ENCODE measurements at places on chromosomes 1 and 21. TPM values are rescaled to one million over a fixed set of nuclear protein-coding genes. Genes with fewer than 3 reads are reported as not detected.
A peak's percentile ranks its signal among the peaks of the same experiment; 100 is the strongest.

NR5A2 gene
- 7.0 TPM for total RNA-seq

OR2M3 gene
- total RNA-seq: not detected

RAP1GAP gene
- total RNA-seq: 0.56 TPM

SLC2A5 gene
- total RNA-seq: not detected

HCRTR1 gene
- not detected for total RNA-seq

GRCh38 chr1:71964188-71964587, 318.2 kb downstream of the NEGR1 start:
- H3K36me3 ChIP-seq: no peaks in the 10 kb centered on the region
- DNase-seq: no peak
- H3K4me1 ChIP-seq: no peaks in the 10 kb centered on the region

- H3K27me3 ChIP-seq: peaks cover 13% of the 10 kb centered on the region
- H3K36me3 ChIP-seq: peaks cover 6% of the 10 kb centered on the region
These were observed 2.1 kb downstream of the C1orf21 start for GRCh38 chr1:184388971-184389370.

- no peaks in the 10 kb centered on the region for H3K36me3 ChIP-seq
- no peak overlapping the region for H3K27ac ChIP-seq
- H3K4me1 ChIP-seq: no peaks in the 10 kb centered on the region
- no peaks in the 10 kb centered on the region for H3K27me3 ChIP-seq
These were observed 40.8 kb upstream of the TP53BP2 start for GRCh38 chr1:223886516-223886921.

DNA sequence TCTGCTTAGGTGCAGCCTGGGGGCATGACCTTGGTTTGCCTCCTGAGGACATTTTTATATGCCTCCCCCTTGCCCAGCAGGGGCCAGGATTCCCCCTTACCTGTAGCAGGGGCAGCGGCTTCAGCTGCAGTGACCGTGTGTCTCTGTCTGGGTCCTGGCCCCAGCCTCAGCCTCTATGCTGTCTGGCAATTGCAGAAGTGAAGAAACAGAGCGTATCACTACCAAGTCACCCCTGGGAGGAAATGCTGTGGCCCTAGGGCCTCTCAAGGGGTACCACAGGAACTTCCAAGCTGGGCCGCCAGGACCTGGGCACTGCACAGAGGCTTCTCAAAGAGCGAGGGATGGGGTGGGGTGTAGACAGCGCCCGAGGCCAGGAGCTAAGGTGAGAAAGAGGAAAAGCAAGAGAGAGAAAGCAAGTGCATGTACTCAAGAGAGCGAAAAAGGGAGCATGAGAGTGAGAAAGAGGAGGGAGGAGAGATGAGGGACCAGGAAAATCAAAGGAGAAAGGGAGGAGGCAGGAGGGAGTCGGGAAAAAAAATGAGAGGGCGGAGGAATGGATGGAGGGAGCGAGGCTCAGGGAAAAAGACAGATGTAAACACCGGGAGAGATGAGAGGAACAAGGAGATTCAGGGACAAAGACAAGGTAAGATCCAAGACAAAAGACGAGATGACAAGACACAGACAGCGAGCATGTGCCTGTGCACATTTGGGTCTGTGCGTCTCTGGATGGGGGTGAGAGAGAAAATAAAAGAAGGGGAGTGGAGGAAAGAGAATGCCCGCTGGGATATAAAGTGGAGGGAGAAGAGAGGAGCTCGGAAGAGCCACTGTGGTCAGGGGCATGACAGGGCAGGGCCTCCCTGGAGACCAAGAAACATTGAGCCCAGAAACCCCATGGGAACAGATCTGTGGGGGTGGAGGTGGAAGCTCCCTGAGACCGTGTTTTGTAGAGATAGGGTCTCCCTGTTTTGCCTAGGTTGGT, at the start of gene PTAFR:
Gene PTAFR (minus strand): TSS at position 199 of the 979 bp plus-strand sequence. CDS start 25,669 bp downstream, outside the sequence.
- DNase-seq: no peak
- H3K4me3 ChIP-seq: no peak within 1 kb of the TSS
- H3K4me1 ChIP-seq: peaks cover 8% of the 10 kb centered on the region
- H3K27ac ChIP-seq: peak within 1 kb of the TSS; percentile 3
- H3K27me3 ChIP-seq: peaks cover 3% of the 10 kb centered on the region

DNA sequence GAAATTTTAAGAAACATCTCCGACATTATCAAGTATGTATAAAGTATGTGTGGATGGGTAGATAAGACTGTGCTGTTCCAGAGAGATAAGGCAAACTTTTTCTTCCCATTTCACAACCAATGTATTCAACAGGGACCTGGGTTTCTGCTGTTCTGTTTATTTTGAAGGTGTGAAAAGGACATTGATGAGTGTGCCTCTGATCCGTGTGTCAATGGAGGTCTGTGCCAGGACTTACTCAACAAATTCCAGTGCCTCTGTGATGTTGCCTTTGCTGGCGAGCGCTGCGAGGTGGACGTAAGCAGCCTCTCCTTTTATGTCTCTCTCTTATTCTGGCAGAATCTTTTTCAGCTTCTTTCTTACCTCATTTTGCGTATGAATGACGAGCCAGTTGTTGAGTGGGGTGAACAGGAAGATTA, 174.0 kb downstream of the CRB1 start:
- H3K4me1 ChIP-seq: peaks cover 5% of the 10 kb centered on the region
- H3K27me3 ChIP-seq: no peaks in the 10 kb centered on the region
- no peak overlapping the region for H3K27ac ChIP-seq
- DNase-seq: no peak

DNA sequence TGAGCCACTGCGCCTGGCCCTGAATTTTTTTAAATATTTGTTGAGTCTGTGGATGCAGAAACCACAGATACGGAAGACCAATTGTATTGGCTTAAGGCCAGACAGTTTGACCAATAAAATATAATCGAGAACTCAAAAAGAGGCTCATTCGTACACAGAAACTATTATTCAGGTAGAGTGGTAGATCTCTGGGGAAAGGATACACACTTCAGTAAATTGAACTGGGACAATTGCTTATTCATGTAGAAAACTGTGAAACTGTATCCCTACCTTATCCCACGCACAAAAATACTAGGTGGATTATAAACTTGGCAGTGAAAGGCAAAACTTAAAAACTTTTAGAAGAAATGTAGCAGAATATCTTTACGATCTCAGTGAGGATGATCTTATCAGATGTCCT, 25.0 kb upstream of the SHE start:
- H3K27me3 ChIP-seq: no peaks in the 10 kb centered on the region
- H3K27ac ChIP-seq: no peak overlapping the region

DNA sequence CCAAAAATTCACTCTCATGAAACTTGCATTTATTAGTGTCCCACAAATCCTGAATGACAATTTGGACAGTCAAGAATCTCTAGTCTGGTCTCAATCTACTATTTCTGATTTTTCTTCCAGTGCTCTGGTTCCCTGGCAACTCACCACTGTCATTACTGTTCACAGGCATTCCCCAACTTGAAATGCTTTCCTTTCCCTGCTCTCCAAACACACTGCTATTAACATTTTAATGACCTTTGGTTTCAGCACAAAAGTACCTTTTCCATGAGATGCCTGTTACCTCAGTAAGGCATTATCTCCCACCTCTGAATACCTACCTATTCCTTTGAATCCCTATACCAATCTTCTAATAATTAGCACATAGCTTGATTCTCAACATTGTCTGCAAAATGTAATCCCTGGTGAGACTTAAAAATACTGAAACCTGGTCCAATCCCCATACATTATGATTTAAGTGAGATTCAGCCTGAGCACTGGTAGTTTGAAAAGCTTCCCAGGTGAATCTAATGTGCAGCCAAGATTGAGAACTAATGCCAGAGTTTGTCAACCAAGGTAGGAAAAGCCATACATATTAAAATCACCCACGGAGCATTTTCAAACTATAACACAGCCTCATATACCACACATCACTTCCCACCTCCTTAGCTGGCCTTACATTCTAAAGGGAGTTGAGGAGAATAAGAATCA, 11.7 kb upstream of the ANGPTL3 start:
- H3K27ac ChIP-seq: no peak overlapping the region
- no peaks in the 10 kb centered on the region for H3K27me3 ChIP-seq
- H3K36me3 ChIP-seq: no peaks in the 10 kb centered on the region

DNA sequence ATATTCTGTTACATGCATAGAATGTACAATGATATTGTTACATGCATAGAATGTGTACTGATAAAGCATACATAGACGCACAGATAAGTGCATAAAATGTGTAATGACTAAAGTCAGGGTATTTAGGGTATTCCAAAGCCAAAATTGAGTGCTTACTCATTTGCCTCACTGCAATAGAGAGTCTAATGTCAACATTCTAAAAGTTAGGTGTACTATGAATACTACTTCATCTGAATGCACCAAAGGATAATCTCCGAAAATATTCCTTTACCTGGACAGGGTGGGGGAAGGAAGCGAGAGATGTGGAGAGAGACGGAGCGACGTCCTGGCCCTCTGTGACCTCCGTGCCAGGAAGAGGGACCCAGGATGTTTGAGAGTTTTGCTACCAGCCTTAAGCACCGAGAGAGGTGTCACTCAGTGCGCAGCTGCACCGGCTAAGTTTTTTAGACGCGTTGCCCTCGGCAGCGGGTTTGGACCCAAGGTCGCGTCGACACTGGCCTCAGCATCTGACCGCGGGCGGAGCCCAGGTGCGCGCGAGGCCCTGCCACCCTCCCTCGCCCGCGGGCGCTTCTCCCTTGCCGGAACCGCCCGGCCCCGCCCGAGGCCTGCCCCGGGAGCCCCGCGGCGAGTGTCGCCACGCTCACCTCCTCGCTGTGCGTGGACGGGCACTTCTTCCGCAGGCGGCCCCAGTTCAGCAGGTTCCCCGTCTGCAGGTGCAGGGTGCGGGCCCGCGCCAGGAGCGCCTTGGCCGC, 660 bp downstream of the GCLM start:
- H3K27me3 ChIP-seq: peaks cover 8% of the 10 kb centered on the region
- H3K4me3 ChIP-seq: peak overlapping the region; percentile 94
- peaks cover 9% of the 10 kb centered on the region for H3K36me3 ChIP-seq
- DNase-seq: peak; percentile 22
- H3K4me1 ChIP-seq: peaks cover 18% of the 10 kb centered on the region
- H3K27ac ChIP-seq: peak overlapping the region; percentile 62

DNA sequence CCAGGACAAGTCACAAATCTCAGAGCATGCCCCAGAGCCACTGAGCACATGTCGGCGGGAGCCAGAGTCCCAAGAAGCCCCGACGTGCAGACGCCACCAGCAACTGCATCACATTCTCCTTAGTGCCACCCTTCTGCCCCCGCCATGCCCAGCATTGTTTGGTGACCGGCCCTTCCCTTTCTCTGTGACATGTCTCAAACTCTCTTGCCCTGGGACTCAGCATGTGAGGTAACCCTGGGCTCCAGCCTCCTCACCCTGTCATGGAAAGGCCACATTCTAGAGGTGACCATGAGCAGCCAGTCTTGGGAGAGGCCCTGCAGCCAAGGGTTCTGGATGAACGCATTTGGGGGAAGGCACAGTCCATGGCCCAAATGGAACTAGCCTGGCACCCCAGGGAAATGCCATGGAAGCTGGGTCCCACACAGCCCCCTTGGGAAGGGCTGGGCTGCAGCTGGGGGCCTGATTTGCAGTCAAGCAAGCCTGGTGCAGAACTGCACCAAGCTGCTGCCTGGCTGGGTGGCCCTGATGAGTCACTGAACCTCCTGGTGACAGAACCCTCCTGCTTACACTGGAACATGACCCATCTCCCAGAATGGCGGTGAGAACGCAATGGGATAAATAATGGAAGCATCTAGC, 94.4 kb downstream of the ITPKB start:
- H3K27ac ChIP-seq: no peak overlapping the region
- H3K4me3 ChIP-seq: no peak overlapping the region
- peaks cover 38% of the 10 kb centered on the region for H3K4me1 ChIP-seq
- H3K36me3 ChIP-seq: peaks cover 49% of the 10 kb centered on the region

DNA sequence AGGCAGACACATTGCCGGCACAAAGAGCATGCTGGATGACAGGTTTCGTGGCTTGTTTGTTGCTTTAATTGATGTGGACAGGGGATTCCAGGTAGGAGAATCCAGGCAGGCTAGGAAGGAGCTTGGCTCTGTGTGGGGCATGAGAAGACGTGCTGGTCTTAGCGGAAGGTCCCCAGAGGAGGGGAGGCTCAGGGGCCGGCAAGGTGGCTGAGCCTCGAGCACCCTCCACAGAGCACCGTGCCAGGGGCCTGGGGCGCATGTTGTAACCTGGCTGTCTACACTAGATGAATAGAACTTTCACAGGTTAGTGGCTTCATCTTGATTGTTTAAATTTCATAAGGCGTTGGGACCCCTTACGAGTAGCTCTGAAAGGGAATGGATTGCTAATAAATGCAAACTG, 223.1 kb downstream of the CAMTA1 start:
- peaks cover 15% of the 10 kb centered on the region for H3K4me1 ChIP-seq
- no peak for DNase-seq
- no peak overlapping the region for H3K4me3 ChIP-seq
- H3K27me3 ChIP-seq: peaks cover 15% of the 10 kb centered on the region
- peaks cover 5% of the 10 kb centered on the region for H3K36me3 ChIP-seq
- no peak overlapping the region for H3K27ac ChIP-seq

- H3K36me3 ChIP-seq: peaks cover 4% of the 10 kb centered on the region
- no peak overlapping the region for H3K27ac ChIP-seq
- no peak overlapping the region for H3K4me3 ChIP-seq
These were observed 49.0 kb downstream of the LBR start for GRCh38 chr1:225378880-225379279.

GRCh38 chr1:5758859-5759578, 233.2 kb downstream of the NPHP4 start:
- H3K27ac ChIP-seq: no peak overlapping the region
- DNase-seq: no peak
- peaks cover 6% of the 10 kb centered on the region for H3K4me1 ChIP-seq
- H3K4me3 ChIP-seq: no peak overlapping the region
- H3K27me3 ChIP-seq: peaks cover 8% of the 10 kb centered on the region

- DNase-seq: no peak
- H3K36me3 ChIP-seq: no peaks in the 10 kb centered on the region
- H3K27ac ChIP-seq: no peak overlapping the region
These were observed 5.4 kb upstream of the ABL2 start for GRCh38 chr1:179234863-179235262.

- no peaks in the 10 kb centered on the region for H3K36me3 ChIP-seq
- H3K4me1 ChIP-seq: peaks cover 16% of the 10 kb centered on the region
- no peak overlapping the region for H3K27ac ChIP-seq
- H3K4me3 ChIP-seq: no peak overlapping the region
These were observed 6.0 kb upstream of the TUT4 start for GRCh38 chr1:52558941-52559340.

DNA sequence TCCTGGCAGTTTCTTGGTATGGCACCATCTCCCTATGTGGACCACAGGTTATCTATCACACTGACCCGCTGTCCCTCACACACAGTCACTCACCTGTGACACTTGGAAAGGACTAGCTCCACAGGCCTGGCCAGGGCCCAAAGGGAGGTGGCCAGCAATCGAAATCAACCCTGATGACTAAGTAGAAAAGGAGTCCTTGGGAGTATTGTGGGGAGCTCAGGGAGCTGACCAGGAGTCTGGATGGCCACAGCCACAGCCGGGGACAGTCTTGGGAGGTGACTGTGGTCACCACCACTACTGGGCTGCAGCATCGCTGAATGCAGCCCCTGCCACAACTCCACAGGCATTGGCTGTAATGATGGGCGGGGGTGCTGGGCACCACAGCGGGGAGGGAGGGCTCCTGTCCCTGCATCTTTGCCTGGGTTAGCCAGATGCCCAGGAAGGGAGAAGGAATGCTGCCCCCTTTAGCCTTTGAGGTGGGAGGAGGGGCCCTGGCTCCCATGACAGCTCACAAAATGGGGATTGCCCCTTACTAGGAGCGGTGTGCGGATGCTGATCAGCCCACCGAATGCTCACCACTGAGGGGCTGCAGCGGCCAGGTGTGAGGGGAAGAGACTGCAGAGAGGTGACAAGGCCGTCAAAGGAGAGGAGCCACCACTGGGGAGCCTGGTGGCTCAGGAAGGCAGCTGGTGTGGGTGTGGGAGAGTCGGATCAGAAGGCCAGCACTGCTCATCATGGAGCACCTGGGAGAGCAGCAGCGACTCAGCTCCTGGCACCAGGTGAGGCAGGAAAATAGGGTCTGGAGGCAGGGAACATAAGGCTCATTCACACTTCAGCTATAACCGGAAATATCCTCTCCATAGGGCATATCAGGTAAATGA, 61.3 kb downstream of the H3-3A start:
- no peak overlapping the region for H3K4me3 ChIP-seq
- peaks cover 21% of the 10 kb centered on the region for H3K27me3 ChIP-seq
- H3K27ac ChIP-seq: no peak overlapping the region
- H3K36me3 ChIP-seq: no peaks in the 10 kb centered on the region

All from endothelial cell (in vitro differentiated cells).